AG20443 (cell line): ENCODE measurements at places on chromosomes 2 and 18.

DNA sequence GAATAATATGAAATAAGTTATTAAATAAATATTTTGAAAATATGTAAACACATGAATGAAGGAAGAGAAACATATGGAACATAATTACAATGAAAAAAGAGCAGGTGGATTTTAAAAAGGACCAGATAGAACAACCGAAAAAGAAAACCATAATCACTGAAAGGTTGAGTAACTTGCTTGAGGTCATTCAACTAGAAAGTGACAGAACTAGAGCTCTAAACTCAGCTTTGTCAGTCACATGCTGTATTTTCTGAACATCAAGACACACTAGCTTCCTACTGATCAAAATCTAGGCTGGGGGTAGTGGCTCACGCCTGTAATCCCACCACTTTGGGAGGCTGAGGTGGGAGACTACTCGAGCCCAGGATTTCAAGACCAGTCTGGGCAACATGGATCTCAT lies 30.0 kb upstream of the ITGAV start:
- no peak for DNase-seq

- peak; percentile 92 for DNase-seq
Observed at GRCh38 chr18:63074981-63075404, 244.6 kb downstream of the BCL2 start.

DNA sequence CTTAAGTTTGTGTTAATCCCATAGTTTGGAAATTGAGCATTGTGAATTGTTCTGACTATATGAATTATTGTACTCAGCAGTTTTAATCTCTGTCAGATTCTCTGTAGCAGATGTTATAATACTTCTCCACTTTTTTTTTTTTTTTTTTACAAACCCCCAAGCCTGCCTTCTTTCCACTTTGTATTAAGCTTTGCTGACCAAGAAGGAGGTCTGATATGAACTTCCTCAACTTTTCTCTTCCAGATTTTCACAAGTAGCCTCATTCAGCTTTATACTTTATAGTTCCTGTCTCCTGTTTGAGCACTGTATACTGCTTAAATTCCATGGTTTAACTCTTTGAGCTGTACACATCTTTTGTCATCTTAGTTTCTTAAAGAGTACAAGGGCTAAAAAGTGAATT lies 105.0 kb downstream of the HAUS1 start:
- DNase-seq, result no peak

DNA sequence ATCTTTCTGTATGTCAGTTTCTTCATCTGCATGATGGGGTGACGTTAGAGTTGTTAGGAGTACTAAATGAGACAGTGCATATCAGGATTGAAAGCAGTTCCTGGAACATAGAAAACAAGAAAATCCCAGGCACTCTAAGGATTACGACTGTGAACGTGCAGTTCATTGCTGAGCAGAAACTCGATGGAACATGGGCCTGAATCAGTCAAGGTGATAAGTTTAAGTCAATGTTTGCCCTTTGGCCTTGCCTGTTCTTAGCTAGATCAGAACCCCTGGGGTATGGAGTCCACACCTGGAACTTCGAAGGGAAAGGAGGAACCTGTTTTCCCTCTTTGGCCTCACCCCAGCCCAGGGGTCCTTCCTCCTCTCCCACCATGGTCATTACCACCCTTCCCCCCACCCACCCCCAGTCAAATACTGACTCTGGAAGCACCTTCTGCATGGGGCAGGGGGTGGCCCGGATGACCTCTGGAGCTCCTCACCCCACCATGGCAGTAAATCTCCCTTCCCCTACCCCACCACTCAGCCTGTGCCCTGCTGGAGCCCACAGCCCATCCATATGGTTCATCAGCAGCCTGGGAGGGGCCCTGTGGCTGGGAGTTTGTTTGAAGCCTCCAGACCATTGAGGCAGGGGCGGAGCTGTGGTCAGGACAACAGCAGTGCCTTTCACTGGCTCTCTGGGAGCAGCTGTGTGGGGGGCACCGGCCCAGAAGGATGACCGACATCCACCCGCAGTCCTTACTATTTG lies 164.1 kb downstream of the SMAD7 start:
- DNase-seq, result no peak

GRCh38 chr2:216083464-216084281 lies 2.0 kb downstream of the TMEM169 start:
- peak; percentile 69 for DNase-seq

- DNase-seq, result no peak
Observed at GRCh38 chr2:73337828-73338227, 44.5 kb upstream of the EGR4 start.

DNA sequence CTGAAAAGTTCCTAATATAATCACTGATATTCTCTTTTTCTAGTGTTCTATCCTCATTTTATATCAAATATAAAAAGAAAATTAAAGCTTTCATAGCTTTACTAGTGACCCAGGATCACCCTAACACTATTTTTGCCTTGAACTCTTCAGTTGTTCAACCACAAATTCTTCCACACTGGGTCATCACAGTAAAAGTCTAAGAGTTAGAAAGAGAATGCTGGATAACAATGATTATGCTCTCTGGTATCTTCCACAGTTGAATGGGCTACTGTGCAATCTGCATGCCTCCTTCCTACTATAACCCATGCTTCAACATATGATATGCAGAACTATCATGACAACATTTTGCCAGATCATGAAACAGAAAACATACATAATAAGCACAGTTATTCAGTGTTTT lies 32.3 kb downstream of the CHN1 start:
- peak; percentile 52 for DNase-seq
